ENCODE measurements at places on chromosomes 2 and 18. TPM values are rescaled to one million over a fixed set of nuclear protein-coding genes. Genes with fewer than 3 reads are reported as not detected.

KCMF1 gene
- total RNA-seq, result 95.1 TPM

CDCA7 gene
- 193 TPM for total RNA-seq

CD302 gene
- total RNA-seq, result not detected

THADA gene
- total RNA-seq, result 30.1 TPM

E2F6 gene
- 11.7 TPM for total RNA-seq

CEP68 gene
- total RNA-seq, result 17.1 TPM

ZAP70 gene
- total RNA-seq, result 40.8 TPM

TMEFF2 gene
- total RNA-seq, result not detected

FSHR gene
- not detected for total RNA-seq

B3GNT7 gene
- 7.4 TPM for total RNA-seq

MAPK4 gene
- total RNA-seq, result not detected

NT5DC4 gene
- total RNA-seq, result not detected

C2orf15 gene
- 2.1 TPM for total RNA-seq

PSTPIP2 gene
- total RNA-seq, result not detected

DNA sequence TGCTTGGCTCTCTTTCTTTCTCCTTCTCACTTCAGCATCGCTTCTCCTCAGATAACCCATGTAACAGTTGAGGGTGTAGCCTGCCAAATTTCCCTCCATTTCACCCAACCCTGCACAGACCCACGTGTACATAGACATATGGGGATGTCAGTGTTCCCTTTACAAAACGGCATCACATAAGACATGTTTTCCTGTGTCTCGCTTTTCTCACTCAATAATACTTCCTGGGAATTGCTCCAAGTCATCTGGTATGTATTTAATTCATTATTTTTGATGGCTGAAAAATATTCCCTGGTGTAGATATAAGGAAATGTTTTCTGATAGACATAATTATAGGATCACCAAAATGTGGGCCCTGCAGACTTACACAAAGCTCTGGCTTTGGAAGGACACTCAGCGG, 176.8 kb downstream of the LOXHD1 start:
- no peak for DNase-seq

DNA sequence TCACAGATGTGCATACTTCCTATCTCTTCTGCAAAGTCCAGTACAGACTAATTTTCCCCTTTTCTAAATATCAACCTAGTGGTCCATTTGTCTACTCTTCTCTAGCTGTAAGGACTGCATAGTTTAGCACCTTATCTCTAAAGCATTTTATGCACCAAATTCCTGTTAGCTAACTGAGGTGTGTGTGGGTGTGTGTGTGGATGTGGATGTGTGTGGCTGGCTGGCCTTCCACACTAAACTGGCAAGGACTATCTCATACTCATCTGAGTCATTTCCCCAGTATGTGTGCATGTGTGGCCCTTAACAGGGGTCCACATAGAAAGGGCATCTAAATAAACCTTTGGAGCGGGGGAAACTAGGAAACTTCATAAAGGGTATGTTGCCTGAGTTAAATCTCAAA, 139.6 kb downstream of the TTC32 start:
- no peak for DNase-seq

GRCh38 chr2:159262904-159263303, 23.6 kb downstream of the WDSUB1 start:
- DNase-seq, result no peak

- no peak for DNase-seq
Measured at GRCh38 chr2:229422063-229422462, 151.0 kb upstream of the PID1 start.

GRCh38 chr2:168583710-168584521, 127.8 kb downstream of the CERS6 start:
- no peak for DNase-seq

DNA sequence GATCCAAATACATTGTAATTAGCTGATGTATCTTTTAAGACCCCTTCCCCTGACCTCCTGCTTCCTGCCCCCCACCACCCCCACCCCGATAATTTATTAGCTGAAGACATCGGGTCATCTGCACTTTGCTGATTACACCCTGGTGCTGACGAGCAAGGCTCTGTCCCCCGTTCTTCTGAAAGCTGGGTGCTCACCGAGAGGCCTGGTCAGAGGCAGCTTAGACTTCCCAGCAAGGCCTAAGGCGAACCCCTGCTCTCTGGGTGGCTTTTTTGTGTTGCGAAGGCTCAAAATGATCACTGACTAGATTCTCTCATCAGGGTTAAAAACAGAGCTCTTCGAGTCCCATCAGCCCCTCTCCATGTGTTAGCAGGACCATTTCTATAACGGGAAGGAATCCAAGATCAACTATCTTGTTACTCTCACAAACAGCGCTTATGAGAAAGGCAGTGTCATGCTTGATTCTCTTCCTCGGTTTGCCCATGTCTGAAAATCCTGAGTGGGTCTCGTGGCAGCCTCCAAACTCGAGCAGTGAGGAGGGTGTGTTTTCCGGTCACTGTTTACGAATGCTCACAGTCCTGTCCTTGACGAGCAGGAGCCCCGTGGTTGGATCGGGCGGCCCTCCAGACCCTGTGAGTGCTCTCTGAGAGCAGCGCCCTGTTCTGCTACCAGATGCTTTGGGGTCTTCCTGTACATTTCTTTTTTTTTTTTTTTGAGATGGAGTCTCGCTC, 201.6 kb downstream of the HDAC4 start:
- DNase-seq, result no peak

DNA sequence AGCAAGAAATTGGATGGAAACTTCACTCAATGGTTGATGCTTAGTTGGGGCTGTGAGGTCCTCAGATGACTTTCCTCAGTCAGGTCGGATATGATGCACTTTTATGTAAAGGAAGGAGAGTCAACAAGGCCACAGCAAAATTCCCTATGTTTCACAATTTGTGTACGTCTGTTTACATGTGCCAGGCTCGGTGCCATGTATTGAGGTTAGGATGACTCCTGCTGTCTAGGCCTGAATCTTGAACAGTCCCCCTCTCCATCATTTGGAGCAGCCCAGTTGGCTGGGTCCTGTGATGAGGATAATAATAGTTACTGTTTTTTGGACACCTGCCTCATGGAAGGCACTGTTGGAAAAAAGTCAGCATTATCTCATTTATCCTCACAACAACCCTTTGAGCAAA, 43.1 kb downstream of the VSNL1 start:
- no peak for DNase-seq

DNA sequence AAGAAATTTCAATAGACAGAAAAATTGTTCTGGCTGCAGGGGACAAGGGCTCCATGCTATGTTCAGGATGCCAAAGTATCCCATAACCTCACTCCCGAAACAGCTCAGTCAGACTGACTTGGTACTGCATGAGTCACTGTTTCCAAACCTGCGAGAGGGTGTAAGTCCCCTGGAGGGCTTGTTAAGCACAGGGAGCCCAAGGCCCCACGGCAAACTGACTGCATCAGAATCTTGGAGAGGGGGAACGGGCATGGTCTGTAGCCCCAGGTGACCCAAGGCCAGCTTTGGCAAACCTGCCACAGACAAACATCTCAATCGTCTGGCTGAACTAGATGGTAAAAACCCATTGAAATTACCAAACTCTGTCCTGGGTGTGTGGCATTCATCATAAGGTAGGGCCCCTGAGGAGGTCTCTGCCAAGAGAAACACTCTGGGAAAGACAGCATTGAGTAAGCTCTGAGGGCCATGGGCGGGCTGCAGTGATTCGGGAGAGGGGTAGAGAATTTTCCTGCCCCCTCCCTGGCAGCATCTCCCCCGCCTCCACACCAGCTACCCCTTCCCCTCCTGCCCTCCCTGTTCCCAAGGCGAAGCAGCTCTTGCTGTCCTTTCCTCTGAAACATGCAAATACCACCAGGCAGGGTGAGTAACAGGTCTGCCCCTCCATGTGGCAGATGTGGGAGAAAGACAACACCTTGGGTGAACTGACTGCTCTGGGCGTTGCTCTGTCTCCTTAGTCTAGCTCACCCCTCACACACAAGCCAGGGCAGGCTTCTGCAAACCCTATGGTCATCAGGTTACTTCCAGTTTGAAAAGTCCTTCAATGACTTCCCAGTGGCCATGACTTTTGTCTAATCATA, 274.7 kb upstream of the SIX2 start:
- DNase-seq, result no peak

DNA sequence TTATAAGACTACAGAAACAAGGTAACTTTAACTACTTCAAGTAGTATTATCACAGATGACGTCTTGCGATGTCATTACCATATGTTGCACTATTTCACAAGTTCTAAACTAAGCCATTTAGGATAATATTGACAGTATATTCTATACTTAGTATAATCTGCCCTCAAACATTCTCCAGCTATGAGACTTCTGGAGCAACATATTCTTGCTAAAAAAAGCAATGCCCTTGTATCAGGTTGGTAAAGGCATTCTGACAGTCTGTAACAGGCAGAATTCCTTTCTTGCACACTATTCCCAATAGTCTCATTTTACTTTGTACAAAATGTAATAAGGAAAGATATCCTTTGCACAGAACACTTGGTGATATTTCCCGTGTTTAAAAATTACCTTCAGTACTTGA, 694.8 kb upstream of the PKDCC start:
- no peak for DNase-seq

GRCh38 chr2:176558574-176559140, 289.4 kb downstream of the MTX2 start:
- DNase-seq, result no peak

GRCh38 chr2:28929581-28929980, 35.1 kb downstream of the WDR43 start:
- no peak for DNase-seq

- no peak for DNase-seq
Measured at GRCh38 chr2:71940695-71941094, 207.0 kb downstream of the CYP26B1 start.

GRCh38 chr2:208311321-208311720, 45.3 kb downstream of the PIKFYVE start:
- no peak for DNase-seq

DNA sequence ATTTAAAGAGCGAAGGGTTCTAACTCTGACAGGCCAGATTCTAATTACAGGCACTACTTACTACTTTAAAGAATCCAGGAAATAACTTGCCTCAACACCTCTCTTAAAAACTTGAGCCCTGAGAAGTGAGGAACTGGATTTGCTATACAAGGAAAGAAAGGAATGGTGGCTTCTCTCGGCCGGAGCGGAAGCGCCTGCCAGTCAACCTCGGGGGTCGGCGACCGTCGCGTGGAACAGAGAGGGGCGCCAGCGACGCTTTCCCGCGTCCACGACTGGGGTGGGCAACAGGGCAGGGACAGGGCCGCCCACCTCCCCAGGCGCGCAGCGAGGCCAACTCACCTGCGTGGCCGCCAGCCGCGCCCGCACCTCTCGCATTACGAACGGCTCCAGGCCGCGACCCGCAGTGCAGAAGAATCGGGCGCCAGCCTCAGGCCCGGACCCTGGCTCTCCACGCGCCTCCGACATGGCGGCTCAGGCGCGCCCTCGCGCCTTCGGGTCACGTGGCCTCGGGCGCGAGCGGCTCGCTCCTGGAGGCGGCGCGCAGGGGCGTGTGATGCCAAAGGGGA, at the start of gene THUMPD2:
Gene THUMPD2, minus strand, starts transcription at position 484 of the 566 bp plus-strand sequence. Its CDS starts 19 bp downstream, at position 465.
- peak; percentile 87 for DNase-seq

DNA sequence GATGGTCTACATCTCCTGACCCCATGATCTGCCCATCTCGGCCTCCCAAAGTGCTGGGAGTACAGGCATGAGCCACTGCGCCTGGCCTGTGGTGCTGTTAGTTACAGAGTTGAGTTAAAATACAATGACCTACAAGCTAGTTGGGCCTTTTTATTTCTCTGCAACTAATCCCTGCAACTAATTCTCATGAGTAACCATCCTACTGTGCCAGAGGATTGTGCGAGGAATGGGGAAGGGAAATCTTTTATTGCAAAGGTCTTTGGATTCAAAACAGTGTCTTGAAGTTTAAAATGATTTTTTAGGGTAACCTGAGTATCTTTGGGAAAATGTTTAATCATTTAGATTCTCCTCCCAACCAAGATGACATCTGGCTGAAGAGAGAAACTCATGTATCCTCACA, 88.8 kb upstream of the RMDN2 start:
- no peak for DNase-seq

DNA sequence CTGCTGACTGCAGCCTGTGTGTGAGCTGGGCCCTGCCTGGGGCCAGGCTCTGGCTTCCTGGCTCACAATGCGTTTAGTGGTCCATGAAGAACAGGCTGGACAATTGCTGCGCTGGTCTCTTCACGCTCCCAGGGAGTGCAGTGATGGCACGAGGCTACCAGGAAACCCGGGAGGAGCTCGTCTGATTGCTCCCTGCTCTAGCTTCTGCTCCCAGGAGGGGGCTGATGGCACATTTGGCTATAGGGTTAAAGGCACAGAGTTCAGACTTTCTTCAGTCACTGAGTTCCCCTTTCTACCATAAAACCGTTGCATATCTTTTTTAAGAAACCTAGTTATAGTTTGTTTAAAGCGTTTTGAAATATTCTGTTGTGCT, 60.1 kb downstream of the KCNF1 start:
- DNase-seq, result no peak

- no peak for DNase-seq
Measured at GRCh38 chr2:85254540-85255300, 73.1 kb downstream of the TGOLN2 start.

- peak; percentile 78 for DNase-seq
Measured at GRCh38 chr2:234164493-234165413, 114.3 kb downstream of the SPP2 start.

DNA sequence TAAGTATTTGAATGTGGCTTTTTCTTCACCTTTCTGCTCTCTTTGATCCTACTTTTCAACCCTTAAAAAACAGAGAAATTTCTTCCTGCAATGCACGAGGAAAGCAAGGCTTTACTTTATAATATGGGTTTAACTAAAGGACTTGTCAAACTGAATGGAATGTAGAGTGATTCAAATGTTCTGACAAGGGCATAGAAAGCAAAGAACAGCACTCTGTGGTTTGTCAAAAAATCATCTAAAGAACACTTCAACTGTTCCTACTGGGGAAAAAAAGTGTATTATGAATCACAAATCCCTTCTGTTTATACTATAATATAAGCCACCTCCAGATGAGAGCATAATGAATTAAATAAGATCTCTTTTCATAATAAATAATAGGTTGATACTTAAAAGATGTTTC, 45.0 kb upstream of the RIT2 start:
- DNase-seq, result no peak

DNA sequence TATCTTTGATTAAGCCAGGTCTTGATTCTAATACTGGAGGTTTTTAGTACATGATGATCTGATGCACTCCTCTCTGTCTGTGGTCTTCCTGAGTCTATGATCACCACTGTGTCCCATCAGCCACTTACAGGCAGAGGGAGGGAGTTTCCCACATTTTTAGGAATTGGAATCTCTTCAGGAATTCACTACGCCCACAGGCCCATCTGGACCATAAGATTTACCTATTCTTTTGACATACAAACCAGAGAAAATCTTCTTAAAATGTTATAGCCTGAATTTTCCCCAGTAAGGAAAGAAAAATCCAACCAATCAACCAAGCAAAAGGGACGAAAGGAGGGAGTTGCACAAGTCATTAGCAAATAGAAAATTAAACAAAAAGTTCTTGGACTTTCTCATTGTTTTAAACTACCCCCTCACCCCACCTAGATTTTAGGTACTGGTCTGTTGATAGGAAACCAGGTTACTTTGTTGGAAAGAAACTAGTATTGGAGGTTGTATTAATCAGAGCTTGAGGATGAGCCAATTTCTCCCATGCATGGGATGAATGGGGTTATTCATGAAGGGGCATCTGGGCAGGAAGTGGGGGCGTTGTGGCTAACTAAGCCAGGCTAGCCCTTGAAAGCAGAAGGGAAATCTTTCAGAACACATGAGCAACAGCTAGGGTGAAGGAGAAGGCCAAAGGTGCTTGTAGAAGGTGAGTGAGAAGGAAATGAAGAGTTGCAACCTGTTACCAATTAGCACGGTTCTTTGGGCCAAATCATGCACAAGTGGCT, 328.2 kb upstream of the MEX3C start:
- DNase-seq, result no peak
